ENCODE measurements at places on chromosomes 2 and 18. TPM values are rescaled to one million over a fixed set of nuclear protein-coding genes. Genes with fewer than 3 reads are reported as not detected.
A peak's percentile ranks its signal among the peaks of the same experiment; 100 is the strongest.

Gene AQP12A
- not detected for total RNA-seq

Gene TMEM178A
- total RNA-seq = 2.0 TPM

GRCh38 chr2:174138161-174138560 is 110.2 kb downstream of the OLA1 start:
- DNase-seq = no peak

Gene DNPEP
- total RNA-seq = 52.6 TPM

- no peak for DNase-seq
Observed at GRCh38 chr2:19312949-19313348, 45.5 kb downstream of the OSR1 start.

Gene STK39
- 14.1 TPM for total RNA-seq

DNA sequence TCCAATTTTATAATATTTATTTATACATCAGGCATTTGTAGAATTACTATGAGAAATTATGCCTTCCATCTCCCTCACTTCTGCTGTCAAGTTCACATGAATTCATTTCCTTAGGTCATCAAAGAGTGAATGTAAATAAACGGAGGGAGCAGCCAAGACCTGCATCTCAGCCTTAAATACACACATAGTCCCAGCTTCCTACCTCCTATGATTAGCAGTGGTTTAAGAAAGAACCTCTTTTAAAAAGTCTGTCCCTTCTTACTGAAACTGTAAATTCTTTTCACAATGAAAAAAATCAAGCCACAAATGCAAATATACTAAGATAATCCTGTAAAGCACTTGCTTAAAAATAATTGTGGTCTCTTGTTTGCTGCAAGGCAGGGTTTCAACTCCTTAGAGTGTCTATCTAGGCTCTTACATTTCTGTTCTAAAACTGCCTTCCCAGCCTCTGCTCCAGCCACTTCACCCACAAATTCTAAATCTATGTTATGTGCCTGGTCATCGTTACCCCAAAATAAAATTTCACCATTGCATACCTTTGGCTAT is 532.7 kb upstream of the FSHR start:
- DNase-seq = no peak

DNA sequence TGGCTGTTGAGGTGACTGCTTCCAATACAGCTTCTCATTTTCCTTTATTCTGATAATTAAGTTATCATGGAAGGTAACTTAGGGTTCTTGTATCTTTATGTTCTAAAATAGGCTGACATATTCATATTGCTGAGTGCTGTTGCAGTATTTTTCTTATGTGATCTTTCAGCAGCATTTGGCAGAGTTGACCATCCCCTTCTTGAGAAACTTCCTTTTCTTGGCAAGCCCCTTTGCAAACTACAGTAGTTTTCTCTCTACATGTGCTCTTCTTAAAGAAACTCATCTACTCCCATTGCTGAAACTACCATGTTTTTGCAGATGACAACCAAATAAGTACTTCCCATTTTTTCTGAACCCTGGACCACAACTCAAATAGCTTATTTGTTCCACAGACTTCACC is 476.5 kb upstream of the TRIB2 start:
- no peak for DNase-seq

DNA sequence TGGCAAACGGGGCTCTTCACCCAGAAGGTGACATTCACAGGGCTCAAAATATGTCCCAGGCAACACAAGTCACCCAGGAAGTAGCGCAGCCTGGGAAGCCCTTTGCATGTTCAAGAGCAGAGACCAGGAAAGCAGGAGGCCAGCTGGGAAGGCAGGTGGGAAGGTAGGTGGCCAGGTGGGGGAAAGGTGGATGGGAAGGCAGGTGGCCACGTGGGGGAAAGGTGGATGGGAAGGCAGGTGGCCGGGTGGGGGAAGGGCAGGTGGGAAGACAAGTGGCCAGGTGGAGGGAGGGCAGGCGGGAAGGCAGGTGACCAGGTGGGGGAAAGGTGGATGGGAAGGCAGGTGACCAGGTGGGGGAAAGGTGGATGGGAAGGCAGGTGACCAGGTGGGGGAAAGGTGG is 102.7 kb downstream of the ZNF516 start:
- no peak for DNase-seq

DNA sequence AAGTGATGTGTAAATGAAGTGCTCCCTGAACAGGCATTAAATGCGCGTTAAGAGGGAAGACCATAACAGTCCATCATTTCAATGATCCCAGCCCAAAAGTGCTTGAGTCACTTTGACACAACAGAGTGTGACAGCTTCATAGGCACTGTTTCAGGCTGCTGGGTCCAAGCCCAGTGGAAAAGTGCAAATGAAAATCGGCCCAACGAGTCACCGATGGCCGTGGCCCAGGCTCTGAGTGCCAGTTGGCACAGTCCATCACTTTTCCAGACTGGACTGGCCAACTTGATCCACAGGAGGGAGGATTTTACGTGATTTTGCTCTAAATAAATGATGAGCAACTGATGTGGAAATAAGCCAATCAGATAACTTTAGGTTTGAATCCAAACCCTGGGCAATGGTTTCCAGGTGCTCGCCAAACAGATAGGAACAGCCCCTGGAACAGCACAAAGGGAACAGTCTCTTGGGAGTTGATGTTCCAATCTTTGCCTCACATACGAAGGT is 114.0 kb downstream of the SP3 start:
- peak; percentile 68 for DNase-seq
